ENCODE measurements at places on chromosomes 12 and 14.

GRCh38 chr12:116142936-116143898, 134.3 kb downstream of the MED13L start:
- H3K36me3 ChIP-seq, result peaks cover 1% of the 10 kb centered on the region
- peak overlapping the region; percentile 2 for H3K4me3 ChIP-seq
- H3K27ac ChIP-seq, result peak overlapping the region; percentile 62
- H3K4me1 ChIP-seq, result peaks cover 45% of the 10 kb centered on the region
- no peak for DNase-seq

DNA sequence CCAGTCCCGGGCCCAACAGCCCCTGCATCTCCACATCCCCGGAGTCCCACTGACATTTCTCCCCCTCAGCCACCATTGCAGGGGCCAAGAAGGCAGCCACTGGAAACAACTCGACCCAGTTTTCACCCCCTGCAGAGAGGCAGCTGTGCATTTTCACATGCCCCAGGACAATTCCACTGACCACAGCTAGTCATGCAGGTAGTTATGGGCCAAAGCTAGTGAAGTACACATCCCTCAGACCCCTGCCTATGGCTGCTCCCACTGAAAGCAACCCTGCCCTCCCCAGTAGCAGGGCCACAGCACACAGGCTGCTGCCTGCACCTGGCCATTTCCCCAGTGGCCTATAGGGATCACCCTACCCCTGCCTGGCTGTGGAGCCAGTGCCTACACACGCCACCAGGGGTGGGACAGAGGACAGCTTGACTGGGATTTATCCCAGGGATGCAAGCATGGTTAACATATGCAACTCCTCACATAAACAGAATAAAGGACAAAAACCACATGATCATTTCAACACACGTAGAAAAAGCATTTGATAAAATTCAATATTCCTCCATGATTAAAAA, 154.0 kb downstream of the NDUFA12 start:
- no peaks in the 10 kb centered on the region for H3K36me3 ChIP-seq
- H3K4me3 ChIP-seq, result no peak overlapping the region
- no peak overlapping the region for H3K27ac ChIP-seq
- peaks cover 21% of the 10 kb centered on the region for H3K27me3 ChIP-seq

GRCh38 chr12:124583854-124584253, 16.4 kb upstream of the NCOR2 start:
- H3K4me3 ChIP-seq, result no peak overlapping the region
- H3K36me3 ChIP-seq, result no peaks in the 10 kb centered on the region
- peaks cover 3% of the 10 kb centered on the region for H3K4me1 ChIP-seq
- no peak overlapping the region for H3K27ac ChIP-seq
- no peak for DNase-seq
- peaks cover 10% of the 10 kb centered on the region for H3K27me3 ChIP-seq

DNA sequence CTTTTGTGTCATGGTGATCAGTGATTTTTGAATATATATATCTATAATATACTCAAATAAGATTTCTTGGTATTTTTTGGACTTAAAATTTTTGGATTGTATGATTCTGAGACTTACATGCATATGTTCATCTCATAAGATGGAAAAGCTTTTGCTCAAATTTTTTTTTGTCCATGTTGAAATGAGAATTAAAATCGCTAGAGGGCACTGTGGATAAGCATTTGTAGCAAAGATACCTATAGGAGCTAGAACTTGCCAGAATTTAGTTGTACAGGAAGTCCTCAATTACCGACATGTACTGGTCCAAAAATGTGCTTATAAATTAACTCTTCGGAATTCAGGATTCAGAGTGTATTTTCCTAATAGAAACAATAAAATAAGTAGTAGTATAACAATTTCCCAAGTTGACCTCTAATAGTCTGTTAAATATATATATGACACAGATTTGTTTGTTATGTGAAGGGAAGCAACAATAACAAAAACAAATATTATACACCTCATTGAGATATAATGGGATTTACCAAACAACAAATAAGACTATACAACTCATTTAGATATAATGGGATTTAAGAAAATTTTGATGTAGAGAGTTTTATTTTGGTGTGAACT, 179.6 kb downstream of the TMEM117 start:
- peaks cover 3% of the 10 kb centered on the region for H3K27me3 ChIP-seq
- H3K4me3 ChIP-seq, result no peak overlapping the region
- peak; percentile 66 for DNase-seq
- no peaks in the 10 kb centered on the region for H3K4me1 ChIP-seq

- no peaks in the 10 kb centered on the region for H3K27me3 ChIP-seq
- no peak overlapping the region for H3K27ac ChIP-seq
- no peaks in the 10 kb centered on the region for H3K4me1 ChIP-seq
- H3K36me3 ChIP-seq, result no peaks in the 10 kb centered on the region
- H3K4me3 ChIP-seq, result no peak overlapping the region
- no peak for DNase-seq
Measured at GRCh38 chr12:124668602-124669001, 101.2 kb upstream of the NCOR2 start.

DNA sequence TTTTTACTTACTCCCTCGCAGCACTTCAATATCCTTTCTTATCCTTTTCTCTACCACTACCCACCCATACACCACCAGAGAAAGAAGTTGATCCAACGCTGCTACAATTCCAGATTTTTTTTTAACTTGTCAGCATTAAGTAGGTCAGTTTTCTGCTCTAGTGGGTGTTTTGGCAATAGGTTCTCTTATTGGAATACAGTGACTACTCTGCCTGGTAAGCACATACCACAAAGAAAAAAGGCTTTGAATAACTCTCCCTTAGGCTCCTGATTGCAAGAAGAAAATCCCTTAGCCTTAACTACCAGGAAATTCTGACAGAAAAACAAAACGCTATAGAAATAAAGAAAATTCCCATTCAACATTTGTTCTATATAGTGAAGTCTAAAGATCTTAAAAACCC, 72.0 kb downstream of the NUMB start:
- no peaks in the 10 kb centered on the region for H3K4me1 ChIP-seq
- H3K27me3 ChIP-seq, result no peaks in the 10 kb centered on the region
- H3K4me3 ChIP-seq, result no peak overlapping the region
- H3K27ac ChIP-seq, result no peak overlapping the region
- H3K36me3 ChIP-seq, result peaks cover 11% of the 10 kb centered on the region

DNA sequence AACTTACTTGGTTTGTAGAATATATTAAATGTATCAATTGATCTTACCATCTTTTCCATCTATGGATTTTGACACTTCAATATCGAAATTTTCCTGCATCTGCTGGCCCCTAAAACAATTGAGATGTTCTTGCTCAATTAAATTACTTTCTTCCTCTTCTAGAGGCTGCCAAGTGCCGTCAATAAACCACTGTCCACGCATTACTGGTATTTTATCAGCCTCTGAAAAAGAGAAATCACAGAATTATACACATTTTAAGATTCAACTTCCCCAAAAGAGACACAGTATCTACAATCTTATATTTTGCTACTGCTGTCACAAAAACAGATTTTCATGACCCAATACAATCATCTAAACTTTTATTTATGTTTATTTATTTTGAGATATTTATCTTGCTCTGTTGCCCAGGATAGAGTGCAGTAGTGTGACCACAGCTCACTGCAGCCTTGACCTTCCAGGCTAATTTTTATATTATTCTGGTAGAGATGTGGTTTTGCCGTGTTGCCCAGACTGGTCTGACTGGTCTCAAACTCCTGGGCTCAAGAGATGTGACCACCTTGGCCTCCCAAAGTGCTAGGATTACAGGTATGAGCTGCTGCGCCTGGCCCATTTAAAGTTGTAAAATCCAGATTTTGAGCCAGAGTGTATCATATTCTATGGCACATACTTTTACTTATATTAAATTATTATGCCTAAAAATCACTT, 49.3 kb downstream of the DDHD1 start:
- no peak overlapping the region for H3K4me3 ChIP-seq
- H3K27ac ChIP-seq, result no peak overlapping the region
- no peaks in the 10 kb centered on the region for H3K27me3 ChIP-seq

DNA sequence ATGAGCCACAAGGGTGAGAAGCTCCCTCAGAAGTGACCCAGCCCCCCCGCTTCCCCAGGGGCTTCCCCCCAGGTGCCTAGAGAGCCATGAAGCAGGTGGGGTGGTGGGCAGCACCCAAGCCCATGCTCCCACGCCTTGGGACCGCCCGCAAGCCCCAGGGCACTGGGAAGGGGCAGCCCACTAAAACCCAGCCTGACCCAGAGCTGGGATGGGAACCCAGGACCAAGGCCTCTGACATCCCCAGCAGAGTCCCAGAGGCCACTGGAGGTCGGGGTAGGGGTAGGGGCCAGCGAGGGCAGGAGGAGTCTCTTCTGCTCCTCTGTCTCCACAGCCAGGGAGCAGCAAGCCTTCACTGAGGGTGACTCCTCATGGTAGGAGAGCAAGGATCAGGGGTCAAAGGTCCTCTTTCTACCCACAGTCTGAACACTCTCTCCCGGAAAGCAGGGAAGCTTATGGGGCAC, 86.5 kb upstream of the ZFP36L1 start:
- no peak overlapping the region for H3K27ac ChIP-seq
- no peaks in the 10 kb centered on the region for H3K4me1 ChIP-seq
- no peak for DNase-seq
- no peaks in the 10 kb centered on the region for H3K27me3 ChIP-seq

DNA sequence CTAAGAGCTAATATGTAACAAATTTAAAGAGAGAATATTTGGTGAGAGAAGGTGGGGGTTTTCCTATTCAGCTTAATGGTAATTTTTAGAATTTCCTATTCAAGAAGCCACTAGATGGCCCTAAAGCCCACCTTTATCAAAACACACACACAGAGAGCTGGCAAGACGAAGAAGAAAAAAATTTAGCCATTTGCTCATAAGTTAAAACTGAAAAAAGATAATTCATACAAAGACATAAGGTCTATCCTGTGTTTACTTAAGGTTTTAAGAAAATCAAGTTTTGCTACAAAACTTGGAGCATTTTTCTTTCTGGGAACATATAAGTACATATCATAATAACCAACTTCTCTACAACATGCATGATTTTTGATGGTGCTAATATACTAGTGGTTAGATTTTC, 46.8 kb upstream of the PCED1B start:
- DNase-seq, result peak; percentile 72
- H3K4me3 ChIP-seq, result no peak overlapping the region
- H3K27ac ChIP-seq, result no peak overlapping the region
- H3K27me3 ChIP-seq, result peaks cover 2% of the 10 kb centered on the region
- no peaks in the 10 kb centered on the region for H3K36me3 ChIP-seq

- H3K36me3 ChIP-seq, result no peaks in the 10 kb centered on the region
- H3K27ac ChIP-seq, result no peak overlapping the region
- H3K4me1 ChIP-seq, result no peaks in the 10 kb centered on the region
- H3K4me3 ChIP-seq, result no peak overlapping the region
- no peaks in the 10 kb centered on the region for H3K27me3 ChIP-seq
Measured at GRCh38 chr12:18343708-18344107, 82.4 kb downstream of the PIK3C2G start.

GRCh38 chr12:16568873-16569272, 37.1 kb downstream of the LMO3 start:
- H3K27ac ChIP-seq, result no peak overlapping the region
- no peaks in the 10 kb centered on the region for H3K4me1 ChIP-seq
- H3K4me3 ChIP-seq, result no peak overlapping the region
- no peak for DNase-seq

DNA sequence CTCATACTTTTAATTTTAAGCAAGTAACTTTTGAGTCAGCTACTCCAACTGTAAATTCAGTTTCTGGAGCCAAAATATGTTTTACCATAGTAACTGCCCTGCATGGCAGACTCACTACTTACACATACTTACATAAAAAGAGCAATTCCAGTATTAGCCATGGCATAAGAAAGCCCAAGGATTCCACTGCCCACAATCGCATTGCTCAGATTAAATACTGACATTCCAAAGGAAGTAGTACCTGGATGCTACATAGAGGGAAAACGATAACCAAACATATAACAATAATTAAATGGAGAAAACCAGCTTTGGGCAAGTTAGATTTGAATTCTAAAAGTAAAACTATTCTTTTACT, 2.2 kb downstream of the SLC38A2 start:
- H3K27me3 ChIP-seq, result peaks cover 3% of the 10 kb centered on the region
- peaks cover 62% of the 10 kb centered on the region for H3K36me3 ChIP-seq
- H3K4me1 ChIP-seq, result peaks cover 62% of the 10 kb centered on the region
- peak overlapping the region; percentile 99 for H3K27ac ChIP-seq
- no peak for DNase-seq
- H3K4me3 ChIP-seq, result peak overlapping the region; percentile 86

- no peaks in the 10 kb centered on the region for H3K36me3 ChIP-seq
- peaks cover 3% of the 10 kb centered on the region for H3K27me3 ChIP-seq
- H3K4me1 ChIP-seq, result no peaks in the 10 kb centered on the region
Measured at GRCh38 chr12:90112666-90113065, 404.0 kb upstream of the ATP2B1 start.

- H3K36me3 ChIP-seq, result no peaks in the 10 kb centered on the region
- DNase-seq, result no peak
- H3K4me3 ChIP-seq, result no peak overlapping the region
- no peak overlapping the region for H3K27ac ChIP-seq
- peaks cover 8% of the 10 kb centered on the region for H3K27me3 ChIP-seq
Measured at GRCh38 chr12:6095269-6095668, 29.2 kb downstream of the VWF start.

GRCh38 chr14:68931063-68931462, 48.0 kb downstream of the ACTN1 start:
- H3K36me3 ChIP-seq, result peaks cover 6% of the 10 kb centered on the region
- no peak overlapping the region for H3K4me3 ChIP-seq
- DNase-seq, result no peak
- H3K4me1 ChIP-seq, result peaks cover 28% of the 10 kb centered on the region
- peak overlapping the region; percentile 28 for H3K27ac ChIP-seq

- H3K27me3 ChIP-seq, result no peaks in the 10 kb centered on the region
- H3K4me1 ChIP-seq, result no peaks in the 10 kb centered on the region
- H3K27ac ChIP-seq, result no peak overlapping the region
- DNase-seq, result no peak
- H3K4me3 ChIP-seq, result no peak overlapping the region
Measured at GRCh38 chr12:52059582-52060497, 8.6 kb downstream of the NR4A1 start.

DNA sequence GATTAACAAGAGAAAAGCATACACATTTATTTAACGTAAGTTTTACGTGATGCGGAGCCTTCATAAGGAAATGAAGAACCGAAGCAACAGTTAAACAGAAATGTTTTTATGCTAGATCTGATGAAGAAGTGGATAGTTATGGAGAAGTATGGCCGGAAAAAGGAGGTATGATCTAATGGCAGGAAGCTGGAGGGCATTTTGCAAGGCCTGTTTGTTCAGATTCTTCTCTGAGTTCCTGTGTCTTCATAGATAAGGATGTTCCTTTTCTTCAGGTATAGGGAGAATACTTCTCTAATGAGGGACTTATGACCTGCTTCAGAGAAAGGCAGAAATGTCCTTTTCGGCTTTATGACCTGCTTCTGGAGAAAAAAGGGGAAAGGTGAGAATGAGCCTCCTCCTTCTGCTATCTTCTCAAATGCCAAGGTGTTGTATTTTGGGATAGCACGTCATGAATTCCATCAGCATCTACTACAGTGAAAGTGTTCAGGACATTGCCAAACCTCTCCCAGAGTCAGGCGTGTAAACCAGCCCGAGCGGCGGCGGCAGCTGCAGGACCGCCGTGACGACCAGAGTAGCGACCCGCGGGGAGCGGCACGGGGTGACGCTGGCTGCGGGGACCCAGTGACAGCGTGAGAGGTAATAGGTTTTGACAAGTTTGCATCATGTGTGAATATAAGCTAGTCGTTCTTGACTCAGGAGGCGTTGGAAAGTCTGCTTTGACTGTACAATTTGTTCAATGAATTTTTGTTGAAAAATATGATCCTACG, 33.7 kb upstream of the SGPP1 start:
- no peak for DNase-seq
- peak overlapping the region; percentile 6 for H3K27ac ChIP-seq
- H3K27me3 ChIP-seq, result no peaks in the 10 kb centered on the region
- peaks cover 11% of the 10 kb centered on the region for H3K4me1 ChIP-seq
- no peak overlapping the region for H3K4me3 ChIP-seq
- H3K36me3 ChIP-seq, result no peaks in the 10 kb centered on the region

GRCh38 chr12:103310546-103311270, 185.1 kb downstream of the C12orf42 start:
- no peaks in the 10 kb centered on the region for H3K27me3 ChIP-seq
- H3K4me1 ChIP-seq, result peaks cover 3% of the 10 kb centered on the region
- no peaks in the 10 kb centered on the region for H3K36me3 ChIP-seq
- no peak overlapping the region for H3K27ac ChIP-seq
